ENCODE measurements at places on chromosomes 1 and 21.

GRCh38 chr1:220796530-220796929 is 9.8 kb downstream of the MTARC1 start:
- no peak for DNase-seq

GRCh38 chr1:40599926-40600325 is 65.6 kb downstream of the RIMS3 start:
- DNase-seq = no peak

GRCh38 chr1:70101231-70101630 is 104.1 kb downstream of the LRRC40 start:
- DNase-seq = no peak

- no peak for DNase-seq
Observed at GRCh38 chr1:245441689-245442088, 286.9 kb downstream of the KIF26B start.

DNA sequence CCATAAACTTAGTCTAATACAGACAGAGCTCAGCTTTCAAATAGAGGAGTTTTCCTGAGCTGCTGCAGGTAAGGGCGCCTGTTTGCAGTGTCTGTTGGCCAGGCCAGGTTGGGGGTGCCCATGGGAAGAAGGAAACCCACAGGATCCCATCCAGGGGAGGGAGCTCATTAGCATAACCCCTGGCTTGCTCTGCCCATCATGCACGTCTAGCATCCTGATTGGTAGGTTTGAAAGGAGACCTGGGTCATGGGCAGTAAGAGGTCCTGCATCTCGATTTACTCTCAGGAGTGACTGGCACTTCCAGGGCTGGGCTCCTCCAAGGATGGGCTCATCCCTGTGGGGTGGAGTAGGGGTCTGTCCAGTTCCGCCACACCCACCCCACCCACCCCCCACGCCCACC is 103.7 kb upstream of the CLDN14 start:
- DNase-seq = no peak

DNA sequence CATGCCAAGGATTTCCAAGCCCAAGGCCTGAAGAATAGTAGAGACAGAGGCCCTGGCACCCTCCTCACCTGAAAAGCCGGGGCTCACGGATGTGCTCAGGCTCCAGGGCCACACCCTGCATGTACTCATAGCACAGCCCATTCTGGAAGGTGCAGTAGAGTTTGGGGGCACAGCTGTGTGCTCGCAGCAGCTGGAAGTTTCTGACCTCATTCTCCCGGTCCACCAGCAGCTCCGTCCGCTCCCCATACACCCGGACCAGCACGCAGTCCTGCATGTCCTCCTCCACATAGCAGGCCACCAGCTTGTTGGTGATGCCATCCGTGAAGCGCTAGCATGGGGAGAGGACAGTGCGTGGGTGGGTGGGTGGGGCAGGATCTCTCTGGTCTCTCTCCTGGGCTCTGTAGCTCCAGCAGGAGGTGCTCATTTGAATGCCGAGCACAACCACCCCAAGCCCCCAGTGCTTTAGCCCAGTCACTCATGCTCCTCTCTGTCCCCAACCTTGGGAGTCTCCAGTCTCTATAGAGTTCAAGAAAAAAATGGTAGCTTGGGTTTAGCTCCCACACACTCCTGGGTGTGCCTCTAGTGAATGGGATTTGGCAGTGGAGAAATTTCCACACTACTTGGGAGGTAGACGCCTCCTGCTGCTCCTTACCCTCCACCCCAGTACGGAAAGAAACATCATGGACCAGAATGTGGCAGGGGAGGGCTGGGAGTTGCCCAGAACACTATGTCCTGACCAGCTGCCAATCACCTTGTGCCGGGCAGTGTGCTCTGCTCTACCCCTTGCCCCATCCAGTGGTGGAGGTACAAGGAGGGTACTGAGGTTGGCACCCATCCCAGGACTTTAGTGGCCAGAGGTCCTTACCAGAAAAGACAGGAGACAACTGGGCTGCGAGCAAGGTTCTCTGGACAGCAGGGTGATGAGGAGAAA is 1.9 kb downstream of the ETNK2 start:
- DNase-seq = no peak

DNA sequence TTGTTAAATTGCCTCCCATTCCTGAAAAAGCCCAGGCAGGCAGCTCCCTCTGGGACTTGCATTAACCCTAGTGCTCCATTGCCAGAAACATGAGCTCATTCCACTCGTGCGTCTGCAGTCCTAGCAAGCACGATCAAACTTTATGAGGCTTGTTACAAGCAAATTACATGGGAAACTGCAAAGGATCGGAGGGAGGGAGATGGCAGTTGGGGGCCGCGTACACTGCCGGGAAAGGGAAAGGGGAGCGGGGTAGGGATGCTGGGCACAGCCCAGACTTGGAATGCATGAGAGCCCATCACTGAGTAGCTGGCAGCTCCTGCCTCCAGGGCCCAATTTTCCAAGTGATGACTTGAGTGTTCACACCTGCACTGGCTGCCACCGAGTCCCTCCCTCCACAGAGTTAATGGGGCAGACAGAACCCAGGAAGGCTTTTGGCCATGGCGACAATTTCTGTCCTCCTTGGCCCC is 169.9 kb downstream of the BRINP2 start:
- DNase-seq = no peak

DNA sequence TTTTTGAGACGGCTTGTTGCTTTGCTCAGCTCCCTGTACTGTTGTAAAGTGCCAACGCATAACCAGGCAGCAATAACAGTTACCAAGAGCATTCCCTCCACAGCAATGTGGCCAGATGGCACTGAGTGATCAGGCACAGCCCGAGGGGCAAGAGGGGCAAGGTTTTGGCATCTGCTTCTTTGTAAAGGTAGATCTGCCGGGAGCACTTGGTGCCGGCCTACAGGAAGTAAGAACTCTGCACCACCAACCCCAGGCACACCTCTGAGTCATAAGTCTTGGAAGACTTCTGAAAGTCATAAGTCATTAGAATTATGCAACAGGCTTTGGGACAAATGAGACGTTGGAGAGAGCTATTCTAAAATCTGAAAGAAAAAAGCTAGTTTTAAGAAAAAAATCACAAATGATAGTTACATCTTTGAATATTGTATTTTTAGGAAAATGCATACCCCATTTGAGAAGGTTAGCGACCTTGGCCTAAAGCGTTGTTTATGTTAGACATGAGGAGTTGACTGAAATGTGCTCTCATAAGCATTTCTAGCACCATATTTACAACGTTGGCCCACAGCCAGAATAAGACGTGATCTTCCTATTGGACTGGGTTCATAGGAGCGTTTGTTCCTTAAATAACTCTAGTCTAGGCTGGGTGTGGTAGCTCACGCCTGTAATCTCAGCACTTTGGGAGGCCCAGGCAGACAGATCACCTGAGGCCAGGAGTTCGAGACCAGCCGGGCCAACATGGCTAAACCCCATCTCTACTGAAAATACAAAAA is 37.7 kb upstream of the MAP10 start:
- no peak for DNase-seq

GRCh38 chr1:3468236-3469103 is 14.0 kb downstream of the ARHGEF16 start:
- DNase-seq = no peak

DNA sequence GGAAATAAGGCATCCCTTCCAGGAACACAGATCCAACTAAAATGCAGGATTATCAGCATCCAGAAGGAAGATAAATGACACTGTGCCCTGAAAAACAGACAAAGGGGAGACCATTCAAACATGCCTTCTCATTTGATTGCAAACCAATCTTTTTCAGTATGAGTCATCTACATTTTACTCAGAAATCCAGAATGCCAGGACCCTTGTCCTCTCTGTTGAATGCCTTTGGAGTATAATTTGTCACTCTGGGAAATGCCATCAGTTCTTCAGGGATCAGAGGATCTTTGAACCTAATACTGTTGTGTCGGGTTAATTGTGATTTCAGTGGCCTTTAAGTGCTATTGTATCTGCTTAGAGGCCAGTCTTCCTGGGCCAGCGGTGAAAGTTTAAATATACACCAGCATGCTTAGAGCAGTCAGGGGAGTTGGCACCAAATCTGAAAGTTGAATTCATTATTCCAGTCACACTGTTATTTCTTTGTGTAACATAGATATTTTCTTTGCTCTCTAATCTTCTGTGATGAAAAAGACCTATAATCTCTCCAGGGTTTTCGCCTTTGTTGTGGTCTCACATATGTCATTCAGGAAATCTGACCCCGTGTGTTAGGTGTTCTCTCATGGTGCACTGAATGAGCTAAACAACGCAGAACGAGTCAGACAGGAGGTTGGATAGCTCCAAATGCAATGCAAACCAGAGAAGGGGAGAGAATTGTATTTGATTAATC is 364.8 kb upstream of the SGIP1 start:
- no peak for DNase-seq
